Activated CD4-positive, alpha-beta T cell treated with anti-CD3 and anti-CD28 coated beads for 24 hours (primary cell): ENCODE measurements at places on chromosomes 4 and X.

GRCh38 chr4:6561706-6562371, 13.2 kb upstream of the MAN2B2 start:
- DNase-seq, result no peak

GRCh38 chr4:62523256-62523655, 1323.1 kb downstream of the ADGRL3 start:
- DNase-seq, result no peak

DNA sequence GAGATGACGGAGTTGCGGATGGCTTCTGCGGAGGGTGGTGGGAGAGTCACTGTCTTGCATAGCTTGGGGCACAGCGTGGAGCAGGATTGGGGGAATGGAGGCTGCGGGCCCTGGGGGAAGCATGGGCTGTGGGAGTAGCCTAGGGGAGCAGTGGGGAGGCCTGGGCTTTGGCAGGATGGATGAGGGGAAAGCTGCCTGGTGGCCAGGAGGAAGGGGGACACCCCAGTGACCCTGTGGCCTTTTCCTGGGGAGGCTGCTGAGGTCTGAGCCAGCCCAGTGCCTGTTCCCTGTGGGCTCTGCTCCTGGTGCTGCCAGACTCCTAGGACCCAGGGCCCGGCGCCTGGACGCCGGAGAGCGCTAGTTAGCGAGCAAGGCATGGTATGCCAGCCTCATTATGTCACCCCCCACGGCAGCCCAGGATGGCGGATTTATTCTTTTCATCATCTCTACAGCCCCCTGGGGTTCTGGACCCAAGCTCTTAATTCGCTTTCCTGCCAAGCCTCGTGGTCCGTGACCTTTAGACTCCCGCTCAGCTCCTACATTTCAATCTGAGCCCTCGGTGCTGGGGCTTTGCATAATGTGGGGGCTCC, 39.8 kb downstream of the SORCS2 start:
- DNase-seq, result no peak

DNA sequence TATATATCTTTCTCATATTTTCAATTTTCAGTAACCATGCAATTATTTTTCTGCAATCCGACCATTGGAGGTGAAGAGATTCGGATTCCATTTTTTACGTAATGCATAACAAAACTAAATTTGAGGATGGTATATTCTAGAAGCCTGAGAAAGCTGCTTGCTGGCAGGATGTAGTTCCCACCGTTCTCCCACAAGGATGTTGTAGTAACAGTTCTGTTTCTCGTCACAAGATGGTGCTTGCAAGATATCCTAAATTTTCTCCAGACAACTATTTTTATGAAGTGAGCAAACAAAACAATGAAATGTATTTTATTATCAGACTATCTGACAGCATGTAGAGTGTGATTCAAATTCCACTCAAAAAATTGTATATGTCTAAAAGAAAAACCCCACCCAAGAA, 10.7 kb downstream of the PWWP3B start:
- DNase-seq, result no peak

- no peak for DNase-seq
Measured at GRCh38 chrX:2715066-2715600, 24.0 kb downstream of the CD99 start.

GRCh38 chrX:139967300-139967699, 2.0 kb upstream of the CXorf66 start:
- DNase-seq, result no peak

DNA sequence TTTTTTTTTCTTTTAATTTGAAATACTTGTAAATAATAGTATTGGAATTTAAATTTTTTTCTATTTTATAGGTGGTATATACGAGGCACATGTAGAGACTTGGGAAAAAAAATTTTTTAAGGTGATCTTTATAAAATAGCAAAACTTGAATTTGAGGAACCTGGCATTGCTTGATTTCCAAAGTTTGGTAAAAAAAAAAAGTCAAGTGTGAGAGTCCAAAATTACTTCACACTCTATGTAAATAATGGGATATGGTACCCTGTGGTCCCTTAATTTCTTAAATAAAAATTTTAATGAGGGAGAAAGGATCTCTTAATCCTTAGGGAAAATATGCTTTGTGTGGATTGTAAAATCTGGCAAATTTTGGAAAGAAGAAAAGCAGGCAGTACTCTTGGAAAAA, 19.0 kb downstream of the SPRY1 start:
- no peak for DNase-seq

DNA sequence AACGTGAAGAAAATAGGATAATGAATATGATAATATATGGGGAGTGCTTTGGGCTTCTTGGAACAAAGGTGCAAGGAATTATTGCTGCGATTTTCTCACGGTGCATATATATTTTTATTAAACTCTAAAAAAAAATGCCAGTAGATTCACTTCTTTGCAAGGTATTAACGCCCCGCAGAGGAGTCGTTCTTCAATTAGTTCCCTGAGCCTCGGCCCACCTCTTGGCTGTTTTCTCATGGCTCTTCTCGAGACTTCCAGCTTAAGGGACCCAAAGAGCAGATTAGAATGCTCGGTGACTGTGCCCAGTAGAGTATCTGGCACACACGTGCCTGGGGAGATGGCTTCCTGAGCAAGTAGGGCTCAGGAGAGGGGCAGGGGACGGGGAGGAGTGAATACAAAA, 367.4 kb downstream of the MID1IP1 start:
- no peak for DNase-seq

DNA sequence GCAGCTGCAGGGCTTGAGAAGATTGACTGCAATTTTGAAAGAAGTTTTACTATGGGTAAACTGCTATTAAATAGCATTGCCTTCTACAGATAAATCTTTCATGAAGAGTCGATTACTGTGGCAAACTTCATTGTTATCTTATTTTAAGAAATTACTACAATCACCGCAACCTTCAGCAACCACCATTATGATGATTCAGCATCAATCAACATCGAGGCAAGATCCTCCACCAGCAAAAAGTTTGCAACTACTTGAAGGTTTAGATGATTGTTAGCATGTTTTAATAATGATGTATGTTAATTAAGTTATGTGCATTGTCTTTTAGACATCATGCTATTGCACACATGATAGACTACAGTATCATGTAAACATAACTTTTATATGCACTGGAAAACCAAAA, 1511.0 kb downstream of the FSTL5 start:
- DNase-seq, result no peak

- DNase-seq, result no peak
Measured at GRCh38 chr4:53043055-53043454, 180.9 kb downstream of the RASL11B start.

DNA sequence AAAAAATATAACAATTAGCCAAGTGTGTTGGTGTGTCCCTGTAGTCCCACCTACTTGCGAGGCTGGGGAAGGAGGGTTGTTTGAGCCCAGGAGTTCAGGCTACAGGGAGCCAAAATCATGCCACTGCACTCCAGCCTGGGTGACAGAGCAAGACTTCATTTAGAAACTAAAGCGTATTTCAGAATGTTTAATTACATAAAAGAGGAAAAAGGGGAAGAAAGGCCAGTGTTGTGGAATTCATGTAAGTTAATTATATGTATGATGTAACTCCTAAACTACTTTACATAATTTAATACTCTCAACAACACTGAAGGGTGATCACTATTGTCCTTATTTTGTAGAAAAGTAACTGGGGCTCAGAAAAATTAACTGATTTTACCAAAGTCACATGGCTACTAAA, 67.2 kb upstream of the HOPX start:
- DNase-seq, result no peak

DNA sequence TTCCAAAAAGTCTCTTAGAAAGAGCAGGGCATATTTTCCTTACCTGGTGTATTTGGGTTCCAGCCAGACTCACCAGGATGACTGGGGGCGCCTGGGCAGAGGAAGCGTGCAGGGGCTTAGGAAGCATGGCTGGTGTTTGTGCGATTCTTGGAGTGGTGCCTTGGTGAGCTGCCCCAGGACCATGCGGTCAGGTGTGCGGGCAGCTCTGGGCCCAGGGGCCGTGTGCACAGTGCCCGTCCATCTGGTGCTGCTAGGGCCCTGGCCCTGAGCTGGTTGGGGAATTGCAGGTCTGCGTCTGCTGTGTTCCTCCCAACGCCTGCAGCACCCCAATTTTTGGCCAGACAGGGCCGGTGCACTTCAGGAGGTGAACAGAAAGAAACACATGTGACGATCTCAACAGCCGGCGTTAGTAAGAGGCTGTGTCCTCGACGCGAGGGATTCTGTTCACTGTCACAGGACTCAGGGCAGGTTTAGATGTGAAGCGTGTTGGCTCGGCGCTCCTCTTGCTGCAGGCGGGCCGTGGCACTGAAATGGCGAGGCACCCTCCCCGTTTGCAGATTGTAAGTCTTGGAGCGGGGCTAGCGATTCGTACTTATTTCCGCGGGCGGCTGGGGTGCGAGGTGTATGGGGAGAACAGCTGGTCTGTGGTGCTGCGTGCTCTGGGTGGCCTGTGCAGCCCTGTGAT, 15.2 kb downstream of the RGS12 start:
- DNase-seq, result no peak

DNA sequence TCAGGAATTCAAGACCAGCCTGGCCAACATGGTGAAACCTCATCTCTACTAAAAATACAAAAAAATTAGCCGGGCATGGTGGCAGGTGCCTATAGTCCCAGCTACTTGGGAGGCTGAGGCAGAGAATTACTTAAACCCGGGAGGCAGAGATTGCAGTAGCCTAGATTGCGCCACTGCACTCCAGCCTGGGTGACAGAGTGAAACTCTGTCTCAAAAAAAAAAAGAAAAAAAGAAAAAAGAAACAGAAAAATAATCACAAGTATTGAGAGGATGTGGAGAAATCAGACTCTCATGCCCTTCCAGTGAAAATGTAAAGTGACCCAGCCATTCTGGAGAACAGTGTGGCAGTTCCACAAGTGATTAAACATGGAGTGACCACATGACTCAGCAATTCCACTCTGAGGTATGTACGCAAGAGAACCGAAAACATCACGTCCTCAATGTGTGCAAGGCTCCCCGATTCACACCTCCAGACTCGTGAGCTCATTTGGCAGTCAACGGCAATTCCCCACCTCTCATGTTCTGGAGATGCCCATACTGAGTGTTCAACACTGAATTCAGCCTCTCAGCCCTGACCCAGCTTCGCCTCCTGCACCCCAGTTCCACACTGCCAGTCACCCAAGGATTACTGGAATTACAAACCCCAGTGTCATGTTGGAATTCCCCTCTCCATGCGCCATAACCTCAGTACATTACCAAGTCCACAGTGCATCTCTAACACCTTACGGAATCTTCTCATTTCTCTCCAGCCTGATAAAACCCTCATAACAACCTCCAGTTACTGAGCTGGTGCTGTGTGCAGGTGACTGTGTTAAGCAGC, 21.1 kb downstream of the ACOX3 start:
- no peak for DNase-seq

GRCh38 chr4:145808021-145808650, 128.2 kb downstream of the C4orf51 start:
- DNase-seq, result peak; percentile 33

GRCh38 chr4:22595684-22596083, 79.8 kb upstream of the ADGRA3 start:
- DNase-seq, result no peak

DNA sequence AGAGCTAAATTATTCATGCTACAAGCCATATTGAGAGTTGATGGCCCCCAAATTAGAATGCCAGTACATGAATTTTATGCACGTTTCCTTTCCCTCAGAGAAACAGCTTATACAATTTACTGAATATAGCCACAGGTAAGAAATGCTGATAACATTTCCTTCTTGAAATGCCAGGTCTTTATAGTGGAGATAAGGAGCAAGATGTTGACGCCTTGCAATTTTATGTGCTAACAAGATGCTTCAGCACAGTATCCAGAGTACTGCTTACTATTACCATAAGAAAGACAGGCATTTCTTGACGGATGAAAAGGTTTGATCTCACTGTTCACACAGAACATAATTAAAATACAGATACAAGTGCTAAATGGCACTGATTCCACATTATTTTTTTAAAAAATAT, 223.2 kb upstream of the CTSO start:
- no peak for DNase-seq

GRCh38 chrX:40140706-40141499, 43.1 kb upstream of the BCOR start:
- DNase-seq, result no peak
